ENCODE measurements at places on chromosomes 3 and 15. TPM values are rescaled to one million over a fixed set of nuclear protein-coding genes. Genes with fewer than 3 reads are reported as not detected.

The GPR149 gene
- total RNA-seq, result not detected

The NDN gene
- 40.1 TPM for total RNA-seq

The GOLGA8K gene
- total RNA-seq, result not detected

The APPL1 gene
- total RNA-seq, result 46.2 TPM

The ZDHHC23 gene
- total RNA-seq, result 0.90 TPM

The ARID3B gene
- 2.5 TPM for total RNA-seq

The BBX gene
- 87.5 TPM for total RNA-seq

The PDE8A gene
- 40.3 TPM for total RNA-seq

The GABRG3 gene
- total RNA-seq, result not detected

The MYNN gene
- 33.1 TPM for total RNA-seq

The PLOD2 gene
- total RNA-seq, result 117 TPM

The MYZAP gene
- total RNA-seq, result not detected

The NR2E3 gene
- under 0.01 TPM for total RNA-seq

The ZNF80 gene
- total RNA-seq, result not detected

The PLCL2 gene
- 3.8 TPM for total RNA-seq

The ZBTB47 gene
- total RNA-seq, result 10.9 TPM

The MITF gene
- total RNA-seq, result 13.3 TPM

The ATP10A gene
- total RNA-seq, result 12.8 TPM

The CIAO2A gene
- 69.4 TPM for total RNA-seq

The TRPM1 gene
- 0.28 TPM for total RNA-seq

The ARIH1 gene
- 41.9 TPM for total RNA-seq

The CSTA gene
- not detected for total RNA-seq

The GP5 gene
- under 0.01 TPM for total RNA-seq

The ALS2CL gene
- total RNA-seq, result 1.4 TPM

The SKOR1 gene
- not detected for total RNA-seq

The RYK gene
- 106 TPM for total RNA-seq

The RAB8B gene
- 29.4 TPM for total RNA-seq

The CYP1A1 gene
- total RNA-seq, result under 0.01 TPM

The CCNB2 gene
- 57.2 TPM for total RNA-seq

The LDHAL6B gene
- not detected for total RNA-seq

The IL17RE gene
- total RNA-seq, result 1.1 TPM

The RHCG gene
- not detected for total RNA-seq

The ACSBG1 gene
- not detected for total RNA-seq

The GOLGA6B gene
- total RNA-seq, result not detected

The GUCA1C gene
- total RNA-seq, result not detected

The DOCK3 gene
- total RNA-seq, result under 0.01 TPM

The GALNT15 gene
- total RNA-seq, result 14.7 TPM

Data from IMR-90 (cell line).